ENCODE measurements at places on chromosomes 6 and 20.

DNA sequence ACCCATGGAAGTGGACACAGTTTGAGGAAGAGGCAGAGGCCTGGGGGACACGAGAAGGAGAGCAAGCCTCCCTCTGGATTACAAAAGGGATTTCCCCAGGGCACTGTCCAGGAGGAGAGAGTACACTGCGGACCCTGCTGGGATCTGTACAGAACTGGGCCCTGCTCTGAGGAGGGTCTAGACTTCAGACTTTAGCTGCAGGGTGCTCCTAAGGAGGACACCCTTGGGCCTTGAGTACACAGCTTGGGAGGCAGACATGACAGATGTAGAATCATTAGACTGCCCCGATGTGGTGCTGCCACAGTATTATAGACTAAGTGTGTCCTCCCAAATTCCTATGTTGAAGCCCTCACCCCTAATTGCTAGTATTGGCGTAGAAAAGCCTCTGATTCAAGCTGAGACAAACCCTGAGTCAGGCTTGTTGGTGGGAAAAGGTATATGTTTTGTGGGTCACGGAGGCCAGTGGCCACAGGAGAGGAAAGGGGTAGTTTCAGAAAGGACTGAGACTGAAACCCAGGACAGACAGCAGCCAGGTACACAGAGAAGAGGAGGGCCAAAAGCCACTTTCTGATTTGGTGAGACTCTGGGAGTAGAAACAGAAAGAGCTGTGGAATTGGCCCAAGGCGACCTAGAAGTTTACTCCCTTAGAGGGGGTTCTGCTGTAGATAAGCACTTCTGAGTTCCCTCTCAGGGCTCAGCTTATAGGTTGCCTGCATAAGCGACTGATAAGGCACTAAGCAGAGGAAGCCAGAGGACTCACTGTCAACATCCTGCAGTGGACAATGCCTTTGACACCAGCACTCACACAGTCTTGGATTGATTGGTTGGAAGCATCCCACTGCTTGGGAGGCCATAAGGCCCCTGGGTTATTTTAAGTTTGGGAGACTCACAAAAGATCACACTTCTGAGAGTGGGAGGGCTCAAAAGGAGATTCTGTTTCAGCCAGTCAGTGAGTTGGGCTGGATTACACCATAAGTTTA lies 16.5 kb upstream of the SH3BGRL2 start:
- DNase-seq: no peak

- DNase-seq: no peak
Measured at GRCh38 chr6:15995493-15995892, 133.4 kb upstream of the MYLIP start.

DNA sequence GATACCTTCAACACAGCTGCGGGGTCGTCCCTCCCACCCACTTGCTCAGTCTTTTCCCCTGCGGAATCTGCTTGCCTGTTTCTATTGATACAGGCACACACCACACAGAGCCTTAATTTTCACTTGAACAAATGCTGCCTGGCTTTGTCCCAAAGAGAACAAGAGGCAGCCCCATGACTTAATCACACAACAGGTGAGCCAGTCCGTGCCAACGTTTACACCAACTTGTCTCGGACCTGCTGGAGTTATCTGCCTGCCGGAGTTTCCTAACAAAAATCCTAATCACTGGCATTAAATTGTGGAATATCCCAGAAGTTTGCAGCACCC lies 186.8 kb upstream of the RREB1 start:
- DNase-seq: no peak

- no peak for DNase-seq
Measured at GRCh38 chr20:20391766-20392165, 23.9 kb downstream of the INSM1 start.

DNA sequence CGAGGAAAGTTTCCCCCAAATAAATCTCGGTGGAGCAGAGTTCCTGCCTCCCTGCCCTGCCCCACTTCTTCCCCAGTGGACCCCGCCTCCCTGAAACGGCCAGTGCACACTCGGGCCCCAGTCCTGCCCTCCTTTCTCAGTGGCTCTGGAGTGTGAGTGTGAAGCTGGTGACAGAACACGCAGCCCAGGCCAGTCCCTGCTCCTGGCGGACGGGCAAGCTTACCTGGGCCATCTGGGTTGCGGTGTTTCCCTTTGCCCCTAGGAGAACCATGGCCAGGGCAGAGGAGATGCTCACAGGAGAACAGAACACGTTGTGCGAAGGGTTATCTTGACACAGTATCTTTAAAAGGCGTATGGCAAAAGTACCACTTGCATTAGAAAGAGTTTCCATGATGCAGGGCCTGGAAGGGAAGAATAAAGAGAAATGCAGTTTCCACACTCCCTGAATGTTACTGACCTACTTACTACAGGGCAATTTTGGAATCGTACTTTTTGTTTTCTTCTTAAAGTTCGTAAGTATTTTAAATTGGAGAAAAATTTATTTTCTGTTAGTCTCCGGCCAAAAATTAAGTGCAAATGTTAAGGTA lies 2.8 kb downstream of the SERPINB9 start:
- DNase-seq: no peak

DNA sequence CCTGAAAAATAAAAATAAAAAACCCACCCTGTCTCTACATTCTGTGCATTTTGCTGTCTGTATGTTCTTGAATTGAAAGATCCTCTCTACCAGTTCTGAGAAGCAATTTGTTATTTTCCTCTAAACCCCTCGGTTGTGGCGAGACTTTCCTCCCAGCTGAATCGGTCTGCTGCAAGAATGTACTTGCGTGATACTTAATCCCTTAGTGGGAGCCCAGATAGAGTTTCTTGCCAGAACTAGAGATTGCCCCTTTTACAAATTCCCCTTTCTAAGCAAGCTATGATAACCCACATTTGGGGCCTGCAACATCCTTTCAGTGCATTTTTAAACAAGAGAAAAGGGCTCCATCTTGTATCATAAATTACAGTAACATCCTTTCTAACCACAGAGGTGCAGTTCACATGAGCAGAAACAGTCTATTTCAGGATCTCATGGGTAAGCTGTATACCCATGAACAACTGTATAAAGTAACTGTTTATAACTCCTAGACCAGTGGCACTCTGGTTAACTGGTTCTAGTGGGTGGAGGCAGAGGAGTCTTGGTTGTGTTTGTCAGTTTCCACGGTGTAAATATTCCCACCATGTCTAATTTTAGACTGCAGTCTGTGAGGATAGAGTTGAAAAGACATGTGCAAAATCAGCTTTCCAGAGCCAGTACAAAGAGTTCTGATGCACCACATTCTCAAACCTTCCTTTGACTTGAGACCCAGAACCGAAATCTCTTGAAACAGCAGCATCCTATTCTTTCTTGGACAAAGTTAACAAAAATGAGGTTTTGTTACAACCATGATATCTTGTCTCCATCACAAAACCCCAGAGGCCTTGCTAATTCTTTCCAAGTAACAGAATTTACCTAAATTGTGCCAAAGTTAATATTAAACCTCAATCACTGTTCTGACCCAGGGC lies 113.1 kb upstream of the ZNF217 start:
- no peak for DNase-seq

GRCh38 chr20:53776858-53777257 lies 183.2 kb upstream of the ZNF217 start:
- DNase-seq: no peak

- peak; percentile 68 for DNase-seq
Measured at GRCh38 chr20:36202891-36203338, 33.4 kb upstream of the AAR2 start.

- no peak for DNase-seq
Measured at GRCh38 chr6:56378507-56378906, 131.1 kb upstream of the COL21A1 start.

- DNase-seq: no peak
Measured at GRCh38 chr20:54115172-54115854, 44.9 kb upstream of the BCAS1 start.

- no peak for DNase-seq
Measured at GRCh38 chr20:38751360-38751976, 3.2 kb downstream of the ACTR5 start.

DNA sequence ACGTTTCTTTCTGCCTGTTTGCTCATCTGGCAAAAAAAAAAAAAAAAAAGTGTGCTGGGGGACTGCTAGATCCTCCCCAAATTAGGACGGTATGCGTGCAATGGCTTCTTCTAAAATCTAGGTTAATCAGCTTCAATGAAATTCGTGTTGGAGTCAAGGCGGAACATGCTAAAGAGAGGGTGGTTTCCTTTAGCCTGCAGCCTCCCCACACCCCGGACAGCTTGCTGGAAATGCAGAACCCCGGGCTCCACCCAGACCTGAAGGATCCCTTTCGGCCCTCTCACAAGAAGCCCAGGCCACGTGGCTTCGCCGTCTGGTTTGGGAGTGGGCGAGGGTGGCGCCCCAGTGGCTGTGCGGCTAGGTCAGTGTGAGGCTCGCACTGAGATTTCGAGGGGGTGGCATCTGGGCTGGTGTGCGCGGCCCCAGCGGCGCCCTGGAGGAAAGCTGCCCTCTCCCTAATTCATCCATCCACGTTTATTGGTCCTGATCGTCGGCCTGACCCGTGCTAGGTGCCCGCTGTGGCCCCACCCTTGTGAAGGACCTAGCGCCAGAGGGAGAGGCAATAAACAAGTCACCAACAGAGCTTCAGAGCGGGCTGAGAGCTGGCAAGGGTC lies 49.0 kb downstream of the APCDD1L start:
- no peak for DNase-seq

DNA sequence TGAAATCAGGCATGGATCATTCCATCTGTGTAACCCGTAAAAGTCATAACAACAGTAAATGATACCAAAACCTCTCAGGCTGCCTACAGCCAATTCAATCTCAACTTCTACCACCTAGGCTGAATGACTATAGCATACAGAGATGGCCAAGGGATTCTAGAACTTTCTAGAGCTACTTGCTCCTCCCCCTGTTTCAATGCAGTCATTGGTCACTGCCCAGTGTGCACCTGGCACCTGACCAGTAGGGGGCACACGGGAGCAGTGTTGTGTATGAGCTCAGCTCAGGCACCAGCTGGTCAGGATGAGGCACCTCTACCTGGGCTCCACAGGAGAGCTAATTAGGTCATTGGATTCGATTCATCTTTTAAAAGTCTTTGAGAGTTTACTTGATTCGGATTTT lies 86.2 kb downstream of the PLEKHG1 start:
- DNase-seq: no peak

DNA sequence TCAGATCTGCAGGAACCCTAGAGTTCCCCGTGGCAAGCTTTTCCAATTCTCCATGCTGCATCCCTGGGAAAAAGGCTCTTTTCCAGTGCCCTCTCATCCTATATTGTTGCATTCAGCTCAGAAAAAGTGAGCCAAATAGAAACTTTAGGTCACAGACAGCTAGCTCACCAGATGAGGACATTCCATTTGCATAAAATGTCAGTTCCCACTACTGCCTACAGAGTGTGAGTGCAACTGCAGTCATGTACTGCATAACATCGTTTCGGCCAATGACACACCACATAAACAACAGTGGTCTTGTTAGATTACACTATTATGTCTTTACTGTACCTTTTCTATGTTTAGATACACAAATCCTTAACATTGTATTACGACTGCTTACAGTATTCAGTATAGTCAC lies 8.6 kb downstream of the HS3ST5 start:
- no peak for DNase-seq

DNA sequence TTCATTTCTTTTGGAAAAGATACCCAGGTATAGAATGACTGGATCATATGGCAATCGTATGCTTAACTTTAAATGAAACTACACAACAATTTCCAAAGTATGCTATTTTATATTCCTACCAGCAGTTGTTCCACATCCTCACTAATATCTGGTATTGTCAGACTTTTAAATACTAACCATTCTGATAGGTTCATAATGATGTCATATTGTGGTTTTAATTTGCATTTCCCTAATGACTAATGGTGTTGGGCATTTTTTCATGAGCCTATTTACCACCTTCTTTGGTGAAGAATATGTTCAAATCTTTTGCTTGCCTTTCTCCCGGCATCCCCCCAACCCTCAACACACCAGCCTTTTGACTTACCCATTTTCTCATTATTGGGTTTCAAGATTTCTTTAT lies 96.2 kb upstream of the HMGN3 start:
- no peak for DNase-seq

GRCh38 chr6:81962198-81962597 lies 209.7 kb upstream of the TENT5A start:
- DNase-seq: no peak

GRCh38 chr20:61978491-61978890 lies 87.2 kb downstream of the TAF4 start:
- DNase-seq: no peak

GRCh38 chr20:58908221-58908620 lies 55.7 kb downstream of the GNAS start:
- DNase-seq: no peak

GRCh38 chr6:140636908-140637402 lies 1262.5 kb upstream of the CITED2 start:
- DNase-seq: no peak

- no peak for DNase-seq
Measured at GRCh38 chr6:37558168-37558567, 58.5 kb upstream of the CCDC167 start.

GRCh38 chr6:372336-372911 lies 19.1 kb upstream of the IRF4 start:
- DNase-seq: no peak

- DNase-seq: no peak
Measured at GRCh38 chr20:62768551-62769287, 27.6 kb upstream of the MRGBP start.

DNA sequence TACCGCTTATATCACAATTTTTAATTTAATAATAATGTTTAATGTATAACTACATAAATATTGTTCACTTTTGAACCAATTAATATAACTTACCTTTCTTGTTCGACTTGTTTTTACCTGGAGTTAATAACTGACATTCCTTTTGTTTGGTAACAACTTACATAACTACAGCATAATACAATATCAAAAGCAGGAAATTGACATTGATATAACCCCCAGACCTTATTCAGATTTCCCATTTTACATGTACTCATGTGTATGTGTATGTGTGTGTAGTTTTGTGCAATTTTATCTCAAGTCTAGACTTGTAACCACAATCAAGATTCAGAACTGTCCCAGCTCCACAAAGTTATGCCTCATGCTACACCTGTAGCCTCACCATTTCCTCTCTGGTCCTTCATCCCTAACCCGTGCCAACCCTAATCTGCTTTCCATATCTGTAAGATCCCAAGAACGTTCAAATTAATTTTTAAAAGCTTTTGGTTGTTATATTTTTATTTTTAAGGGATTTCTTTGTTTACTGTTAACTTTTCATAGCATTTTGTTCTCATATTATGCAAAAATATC lies 190.6 kb downstream of the MANEA start:
- no peak for DNase-seq

GRCh38 chr20:47870475-47870874 lies 85.2 kb upstream of the SULF2 start:
- no peak for DNase-seq

GRCh38 chr20:33602826-33603590 lies 59.1 kb upstream of the C20orf144 start:
- no peak for DNase-seq

DNA sequence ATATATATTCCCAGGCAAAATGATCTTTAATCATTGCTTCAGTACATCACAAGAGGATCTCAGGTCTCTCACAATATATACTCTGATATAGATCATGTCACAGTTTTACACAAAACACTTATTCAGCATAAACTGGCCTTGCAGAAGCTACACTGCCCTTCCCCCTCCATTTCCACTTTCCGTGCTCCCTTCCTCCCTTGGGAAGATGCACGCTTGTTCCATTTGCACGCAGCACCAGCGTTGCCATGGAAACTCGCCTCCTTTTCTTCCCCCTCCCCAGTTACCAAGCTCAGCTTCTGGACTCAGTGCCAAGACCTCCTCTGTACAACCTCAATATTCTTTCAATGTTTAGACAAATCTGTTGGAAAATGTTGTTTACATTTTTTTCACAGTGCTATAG lies 154.6 kb downstream of the RFPL4B start:
- no peak for DNase-seq
